Activated T-cell treated with anti-CD3 and anti-CD28 coated beads, Interleukin-2, amount 50 U/mL, for 1 hour (primary cell): ENCODE measurements at places on chromosomes 3 and 15.
A peak's percentile ranks its signal among the peaks of the same experiment; 100 is the strongest.

GRCh38 chr3:37816271-37816670 lies 45.4 kb upstream of the CTDSPL start:
- no peak for DNase-seq

DNA sequence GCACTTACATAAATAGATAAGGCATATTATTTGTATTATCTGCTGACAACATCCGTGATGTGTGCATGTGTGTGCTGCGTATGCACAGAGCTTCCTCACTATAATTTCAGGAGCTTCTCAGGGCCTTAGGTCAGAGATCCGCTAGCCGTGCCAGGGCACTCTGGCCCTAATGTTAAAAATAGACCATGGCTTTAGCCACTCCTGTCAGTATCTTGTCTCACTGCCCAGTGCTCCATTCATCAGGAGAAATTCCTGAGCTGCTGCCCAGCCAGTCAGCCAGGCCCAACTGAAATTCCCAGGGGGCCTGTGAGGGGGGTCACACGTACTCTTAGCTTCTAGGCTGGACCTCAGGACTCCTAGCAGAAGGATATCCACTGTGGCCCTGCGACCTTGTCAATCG lies 70.0 kb upstream of the ABHD2 start:
- DNase-seq = no peak

DNA sequence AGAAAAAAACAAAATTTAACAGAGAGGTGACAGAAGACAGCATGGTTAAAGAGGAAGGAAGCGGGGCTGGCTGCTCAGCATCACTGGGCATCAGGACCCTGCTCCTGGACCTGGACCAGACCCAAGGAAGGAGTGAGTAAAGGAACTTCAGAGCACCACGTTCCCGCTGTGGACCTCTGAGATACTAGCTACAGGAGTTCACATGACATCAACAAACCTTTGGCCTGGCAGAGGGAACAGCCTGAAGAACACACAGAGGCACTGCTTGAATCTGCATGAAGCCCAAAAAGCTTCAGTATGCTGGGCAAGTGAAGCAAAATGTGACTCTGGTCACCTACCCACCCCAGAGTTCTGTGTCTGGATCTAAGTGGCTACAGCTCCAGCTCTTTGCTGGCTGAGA lies 38.1 kb downstream of the SLC2A2 start:
- DNase-seq = no peak

GRCh38 chr3:11643201-11643603 lies 513 bp downstream of the VGLL4 start:
- peak; percentile 36 for DNase-seq

GRCh38 chr3:172159962-172160538 lies 120.7 kb downstream of the FNDC3B start:
- DNase-seq = no peak

GRCh38 chr15:41594801-41595746 lies 36.1 kb downstream of the TYRO3 start:
- DNase-seq = no peak

DNA sequence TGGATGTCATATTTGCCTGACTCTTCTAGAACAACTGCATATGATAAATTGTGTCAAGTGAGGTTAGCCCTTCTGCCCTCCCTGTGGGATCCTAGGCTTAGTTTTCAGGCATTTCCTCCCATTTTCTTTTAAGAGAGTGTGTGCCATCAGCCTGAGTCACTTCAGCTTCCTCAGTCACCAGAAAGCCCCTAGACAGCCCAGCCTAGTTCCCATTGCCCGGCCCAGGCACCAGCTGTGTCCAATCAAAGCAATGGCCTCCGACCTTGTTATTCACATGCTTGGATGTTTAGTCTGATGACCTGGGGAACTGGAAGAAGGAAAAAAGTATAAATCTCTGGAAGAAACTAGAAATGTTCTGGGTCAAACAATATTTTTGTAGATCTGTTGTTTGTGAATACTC lies 221.9 kb upstream of the LRIG1 start:
- DNase-seq = no peak

DNA sequence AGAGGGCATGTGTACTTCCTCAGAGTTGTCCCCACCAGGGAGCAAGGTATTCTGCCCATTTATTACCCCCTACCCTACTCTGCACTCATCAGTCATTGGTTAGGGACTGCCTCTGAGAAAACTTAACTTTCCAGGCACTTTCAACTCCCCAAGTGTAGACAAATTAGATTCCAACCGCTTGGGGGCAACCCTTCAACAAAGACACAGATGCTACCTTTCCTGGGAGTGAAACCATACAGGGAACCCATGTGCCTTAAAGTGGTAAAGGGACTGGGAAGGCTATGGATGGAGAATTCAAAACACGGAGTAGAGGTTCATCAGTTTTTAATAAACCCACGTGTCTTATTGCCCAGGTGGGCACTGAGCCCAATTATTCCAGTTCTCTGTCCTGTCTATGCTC lies 19.4 kb upstream of the UBE2E2 start:
- DNase-seq = no peak

GRCh38 chr15:58553365-58553918 lies 121.7 kb downstream of the LIPC start:
- DNase-seq = no peak

- no peak for DNase-seq
Observed at GRCh38 chr3:79421273-79421672, 346.5 kb downstream of the ROBO1 start.

GRCh38 chr3:146125951-146126350 lies 35.0 kb downstream of the PLOD2 start:
- no peak for DNase-seq

GRCh38 chr3:30245858-30246622 lies 360.4 kb upstream of the TGFBR2 start:
- no peak for DNase-seq

GRCh38 chr15:40803688-40804087 lies 3.2 kb upstream of the ZFYVE19 start:
- no peak for DNase-seq

- DNase-seq = no peak
Observed at GRCh38 chr3:61429106-61429505, 132.3 kb upstream of the PTPRG start.

DNA sequence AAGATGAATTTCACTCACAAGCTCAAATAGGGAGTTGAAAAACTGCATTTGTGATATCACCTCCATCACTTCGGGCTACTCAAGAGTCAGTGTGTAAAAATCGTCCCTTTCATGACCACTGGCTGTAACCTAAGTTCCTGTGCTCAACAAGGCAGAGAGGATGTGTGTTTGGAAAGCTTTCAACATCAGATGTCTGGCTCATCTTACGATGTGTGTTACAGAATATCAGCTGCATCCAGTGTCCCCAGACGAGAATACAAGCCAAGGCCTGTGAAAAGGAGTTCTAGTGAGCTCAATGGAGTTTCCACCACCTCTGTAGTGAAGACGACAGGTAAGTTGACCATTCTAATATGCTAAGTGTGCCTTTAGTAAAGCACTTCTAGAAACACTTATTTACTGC lies 65.5 kb upstream of the ADAMTSL3 start:
- DNase-seq = no peak

DNA sequence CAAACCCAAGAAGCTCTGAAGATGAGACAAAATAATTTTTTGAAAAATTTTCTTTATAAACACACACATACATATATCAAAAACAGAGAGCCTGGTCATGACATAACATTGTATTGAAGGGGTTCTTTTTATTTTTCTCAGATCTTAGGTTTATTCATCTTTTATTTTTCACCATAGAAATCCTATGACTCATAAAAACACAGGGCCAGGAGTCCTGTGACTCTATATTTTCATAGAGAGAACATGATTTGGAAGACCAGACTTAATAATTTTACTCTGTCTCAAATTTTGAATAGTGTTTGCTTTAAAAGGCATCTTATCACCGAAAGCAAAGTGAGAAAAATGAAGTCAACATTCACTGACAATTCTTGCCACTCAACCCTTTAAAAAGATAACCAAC lies 57.7 kb downstream of the SUCNR1 start:
- DNase-seq = no peak

DNA sequence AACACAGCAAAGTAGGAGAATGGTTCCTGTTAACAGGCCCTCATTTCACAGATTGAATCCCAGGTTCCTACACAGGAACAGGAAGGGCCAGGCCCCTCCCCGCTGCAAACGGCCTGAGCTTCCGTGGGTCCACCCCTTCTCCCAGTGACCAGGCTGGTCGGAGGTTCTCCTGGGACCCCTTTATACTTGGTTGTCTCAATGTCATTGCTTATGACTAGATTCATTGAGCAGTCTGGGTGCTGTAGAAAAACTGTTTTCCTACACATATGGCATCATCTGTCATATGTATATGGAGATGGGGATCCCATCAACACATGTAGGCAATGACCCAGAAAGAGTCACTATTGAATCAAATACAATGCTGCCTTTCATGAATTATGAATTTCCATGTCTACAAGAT lies 3.8 kb downstream of the C3orf85 start:
- DNase-seq = no peak

- no peak for DNase-seq
Observed at GRCh38 chr3:64046996-64047594, 23.8 kb upstream of the PSMD6 start.

GRCh38 chr15:98815207-98815606 lies 166.9 kb downstream of the IGF1R start:
- DNase-seq = no peak

GRCh38 chr3:155870945-155871745 lies 695 bp downstream of the GMPS start:
- peak; percentile 54 for DNase-seq

GRCh38 chr15:27514526-27514925 lies 543.5 kb downstream of the GABRG3 start:
- no peak for DNase-seq

- no peak for DNase-seq
Observed at GRCh38 chr15:71701808-71702207, 108.5 kb upstream of the NR2E3 start.

GRCh38 chr3:18224426-18224825 lies 200.7 kb downstream of the SATB1 start:
- no peak for DNase-seq

DNA sequence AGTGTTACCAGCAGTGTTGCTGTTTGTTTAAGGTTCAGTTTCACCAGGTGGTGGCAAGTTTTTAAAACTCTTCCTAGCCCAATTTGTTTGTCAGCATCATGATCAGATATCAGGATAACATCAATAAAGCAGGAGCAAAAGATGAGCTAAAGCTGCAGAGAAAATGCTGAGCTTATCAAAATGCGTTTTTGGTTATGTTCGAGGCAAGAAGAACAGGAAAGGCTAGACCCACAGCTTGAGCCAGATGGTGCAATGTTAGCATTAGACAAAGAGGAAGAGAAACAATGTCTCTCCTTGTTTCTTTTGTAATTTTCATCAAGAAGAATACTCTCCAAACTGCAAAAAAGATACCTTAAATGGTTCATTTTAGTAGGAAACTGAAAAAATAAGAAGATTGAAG lies 66.2 kb downstream of the THRB start:
- no peak for DNase-seq

DNA sequence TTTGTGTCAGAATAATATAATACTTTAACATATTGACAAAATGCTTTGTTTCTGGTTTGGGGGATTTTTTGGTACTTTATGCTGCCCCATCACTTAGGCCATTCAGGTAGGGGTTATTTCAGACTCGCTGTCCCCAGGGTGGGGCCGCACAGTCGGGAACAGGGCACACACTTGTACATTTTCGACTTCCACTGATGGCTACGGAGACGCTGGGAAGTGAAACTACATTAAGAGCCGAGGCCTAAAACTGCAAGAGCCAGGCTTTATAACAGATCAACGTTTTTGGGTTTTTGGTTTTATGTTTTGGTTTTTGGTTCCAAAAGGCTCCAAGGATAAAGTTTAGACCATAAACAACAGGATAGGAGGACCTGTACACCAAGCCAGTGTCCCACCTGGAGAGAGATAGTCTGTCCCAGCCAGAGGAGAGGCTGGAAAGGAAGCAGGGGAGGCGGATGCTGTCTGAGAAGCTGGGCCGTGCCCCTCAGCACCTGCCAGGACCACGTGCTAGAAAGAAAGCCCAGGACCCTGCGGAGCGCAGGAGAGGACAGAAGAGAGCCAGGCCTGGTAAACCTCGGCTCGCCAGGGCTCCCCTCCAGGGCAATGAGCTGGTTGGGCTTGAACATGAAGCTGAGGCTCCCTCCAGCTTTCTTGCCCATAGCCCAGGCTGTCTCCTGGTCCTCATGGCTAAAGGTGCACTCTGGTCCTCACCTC lies 111.7 kb downstream of the CHSY1 start:
- no peak for DNase-seq
